ENCODE measurements at places on chromosomes 7 and 10.
A peak's percentile ranks its signal among the peaks of the same experiment; 100 is the strongest.

DNA sequence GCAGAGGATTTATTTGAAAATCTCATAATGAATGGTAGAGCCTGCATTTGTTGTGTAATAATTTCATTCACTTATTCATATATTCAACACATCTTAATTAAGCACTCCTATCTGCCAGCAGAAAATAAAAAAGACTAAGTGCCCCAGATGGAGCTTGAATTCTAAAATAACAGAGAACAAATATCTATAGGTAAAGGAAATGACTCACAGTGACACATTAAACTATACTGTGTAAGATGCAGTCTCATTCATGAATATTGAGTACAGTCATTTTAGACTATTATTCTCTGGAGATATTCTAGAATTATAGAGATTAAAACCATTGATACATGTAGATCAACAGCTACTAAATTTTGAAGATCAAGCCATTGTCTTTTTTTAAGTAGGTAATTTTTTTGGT is 72.1 kb downstream of the PTPRZ1 start:
- DNase-seq, result no peak

DNA sequence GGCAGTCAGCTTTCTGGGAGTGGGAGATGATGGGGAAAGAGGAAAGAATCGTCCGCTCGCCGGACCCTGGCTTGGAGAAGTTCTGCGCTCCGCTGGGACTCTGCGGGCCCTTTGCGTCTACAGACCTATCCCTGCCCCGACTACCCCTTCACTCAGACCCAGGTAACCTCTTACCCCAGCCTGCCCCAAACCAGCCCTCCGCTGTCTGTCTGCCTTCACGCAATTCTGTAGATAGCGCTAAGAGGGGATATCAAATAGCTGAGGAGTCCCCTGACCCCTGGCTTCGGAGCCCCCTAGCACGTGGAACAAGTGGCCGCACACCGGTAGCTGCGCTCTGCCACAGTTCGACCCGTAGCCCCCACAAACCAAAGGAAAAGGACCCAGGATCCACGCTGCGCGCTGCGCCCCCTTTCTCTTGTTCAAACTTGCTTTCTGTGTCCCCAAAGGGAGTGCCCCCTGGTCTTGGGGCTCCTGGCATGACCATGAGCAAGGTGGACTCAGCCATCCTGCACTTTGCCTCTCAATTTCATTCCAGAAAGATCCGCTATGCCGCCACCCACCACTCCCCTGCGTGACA is 7.0 kb downstream of the HOXA4 start:
- DNase-seq, result no peak

GRCh38 chr7:128264477-128264876 is 23.4 kb downstream of the LEP start:
- no peak for DNase-seq

DNA sequence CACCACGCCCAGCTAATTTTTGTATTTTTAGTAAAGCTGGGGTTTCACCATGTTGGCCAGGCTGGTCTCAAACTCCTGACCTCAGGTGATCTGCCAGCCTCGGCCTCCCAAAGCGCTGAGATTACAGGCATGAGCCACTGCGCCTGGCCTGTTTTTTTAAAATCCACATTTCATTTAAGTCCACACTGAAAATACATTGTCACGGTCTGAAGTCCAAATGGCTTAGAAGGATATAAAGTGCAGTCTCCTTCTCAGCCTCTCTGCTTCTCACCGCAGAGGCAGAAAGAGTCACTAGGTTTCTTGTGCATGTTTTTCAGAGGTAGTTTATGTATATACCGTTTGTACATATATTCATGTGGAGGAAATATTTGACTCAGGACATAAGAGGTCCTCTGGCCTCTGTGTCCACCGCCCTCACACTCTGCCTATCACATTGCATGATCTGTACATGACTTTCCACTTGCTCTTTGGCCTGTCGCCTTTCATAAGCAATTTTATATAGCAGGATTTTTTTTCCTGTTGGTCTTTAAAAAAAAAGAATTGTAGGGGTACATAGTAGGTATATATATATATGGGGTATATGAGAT is 42.9 kb downstream of the BLNK start:
- DNase-seq, result no peak

DNA sequence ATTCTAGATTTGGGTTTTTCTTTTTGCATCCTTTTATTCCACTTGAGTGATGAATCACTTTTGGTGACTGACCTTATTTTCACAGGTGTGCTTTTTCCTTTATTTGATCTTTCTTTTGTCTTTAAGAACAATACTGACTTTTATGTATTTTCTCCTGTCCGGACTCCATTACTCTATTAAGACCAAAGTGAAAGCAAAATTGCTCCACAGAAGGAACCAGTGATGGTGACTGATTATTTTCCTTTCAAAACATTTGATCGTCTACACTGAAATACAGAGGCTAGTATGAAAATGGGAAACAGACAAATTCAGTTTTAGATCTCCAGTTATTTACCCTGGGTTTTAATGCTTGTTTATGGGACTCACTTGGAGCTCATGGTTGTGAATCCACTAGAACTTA is 15.5 kb downstream of the EXOC4 start:
- DNase-seq, result no peak

DNA sequence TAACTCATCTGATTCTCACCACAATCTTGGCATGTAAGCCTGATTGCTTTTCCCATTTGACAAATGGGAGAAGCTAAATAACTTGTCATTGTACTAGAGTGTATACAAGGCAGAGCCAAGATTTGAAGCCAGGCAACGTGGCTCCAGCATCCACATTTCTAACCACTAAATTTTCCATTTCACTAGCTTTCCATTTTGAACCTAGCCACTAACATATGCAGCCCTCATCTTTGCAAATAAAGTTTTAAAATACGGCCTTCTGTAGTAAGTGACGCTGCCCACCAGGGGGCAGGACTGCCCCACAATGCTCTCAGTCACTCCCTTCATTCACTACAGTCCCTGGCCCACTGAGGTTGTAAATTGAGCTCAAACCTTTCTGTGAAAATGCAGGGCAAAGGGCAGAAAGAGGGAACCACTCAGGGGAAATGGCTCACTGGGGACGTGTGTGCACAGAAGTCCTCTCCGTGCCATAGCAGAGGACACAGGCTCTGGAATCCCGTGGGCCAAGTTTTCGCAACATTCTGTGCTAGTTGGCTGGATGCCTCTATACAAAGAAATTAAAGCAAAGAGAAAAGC is 315.7 kb downstream of the TNS3 start:
- peak; percentile 84 for DNase-seq

DNA sequence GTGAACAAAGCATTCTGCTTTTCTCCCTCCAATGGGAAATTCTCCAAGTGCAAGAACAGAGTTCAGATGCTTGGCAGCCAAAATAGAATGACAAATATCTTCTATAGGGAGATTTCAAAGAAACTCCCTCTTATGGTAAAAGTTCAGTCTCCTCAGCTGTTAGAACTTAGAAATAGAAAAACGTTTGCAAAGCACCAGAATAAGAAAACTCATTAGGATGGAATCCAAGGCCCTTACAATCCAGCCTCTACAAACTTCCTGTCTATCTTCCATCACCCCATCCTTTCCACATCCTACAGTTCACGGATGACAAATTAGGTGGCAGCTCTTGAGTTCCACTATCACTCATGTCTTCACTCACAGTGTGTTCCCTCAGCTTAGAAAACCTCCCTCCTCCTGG is 25.7 kb downstream of the FAM13C start:
- DNase-seq, result no peak

DNA sequence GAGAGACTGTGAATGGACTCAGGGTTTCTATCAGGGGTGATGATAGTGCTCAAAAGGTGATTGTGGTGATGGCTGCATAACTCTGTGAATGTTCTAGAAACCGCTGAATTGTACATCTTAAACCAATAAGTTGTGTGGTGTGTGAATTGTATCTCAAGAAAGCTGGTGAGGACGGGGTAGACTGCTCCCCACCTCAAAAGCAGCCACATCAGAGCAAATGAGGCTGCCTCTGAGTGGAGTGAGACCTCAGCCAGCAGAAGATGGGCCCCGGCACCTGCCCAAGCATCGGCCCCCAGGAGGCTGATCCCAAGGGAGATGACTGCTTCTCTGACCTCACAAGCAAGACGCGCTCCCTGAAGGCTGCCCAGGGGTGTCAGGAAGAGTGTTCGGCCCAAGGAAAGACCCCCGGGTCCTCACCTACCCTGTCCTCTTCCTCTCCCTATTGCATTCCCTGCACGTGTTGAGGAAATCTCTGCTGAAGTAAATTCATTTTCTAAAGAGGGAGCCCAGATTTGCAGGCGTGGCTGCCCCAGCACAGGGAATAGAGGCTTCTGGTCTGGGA is 279.3 kb upstream of the SHH start:
- no peak for DNase-seq

DNA sequence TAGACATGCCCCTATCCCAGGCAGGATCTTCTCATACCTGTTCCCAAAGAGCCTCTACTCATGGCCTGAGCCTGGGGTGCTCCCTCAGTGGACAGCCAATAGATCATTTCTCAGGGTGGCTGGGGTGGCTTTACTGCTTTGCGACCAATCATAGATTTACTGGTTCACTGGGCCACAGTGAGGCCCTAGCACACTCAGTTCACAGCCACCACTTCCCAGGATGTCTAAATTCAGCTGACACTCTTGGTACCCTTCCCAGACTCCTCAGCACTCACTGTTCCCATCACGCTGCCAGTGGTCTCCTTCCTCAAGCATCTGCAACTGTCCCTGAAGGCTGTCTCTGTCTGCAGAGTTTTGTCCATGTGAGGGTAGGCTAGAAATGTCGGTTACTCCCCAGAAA is 50.6 kb downstream of the ARHGAP22 start:
- DNase-seq, result no peak

DNA sequence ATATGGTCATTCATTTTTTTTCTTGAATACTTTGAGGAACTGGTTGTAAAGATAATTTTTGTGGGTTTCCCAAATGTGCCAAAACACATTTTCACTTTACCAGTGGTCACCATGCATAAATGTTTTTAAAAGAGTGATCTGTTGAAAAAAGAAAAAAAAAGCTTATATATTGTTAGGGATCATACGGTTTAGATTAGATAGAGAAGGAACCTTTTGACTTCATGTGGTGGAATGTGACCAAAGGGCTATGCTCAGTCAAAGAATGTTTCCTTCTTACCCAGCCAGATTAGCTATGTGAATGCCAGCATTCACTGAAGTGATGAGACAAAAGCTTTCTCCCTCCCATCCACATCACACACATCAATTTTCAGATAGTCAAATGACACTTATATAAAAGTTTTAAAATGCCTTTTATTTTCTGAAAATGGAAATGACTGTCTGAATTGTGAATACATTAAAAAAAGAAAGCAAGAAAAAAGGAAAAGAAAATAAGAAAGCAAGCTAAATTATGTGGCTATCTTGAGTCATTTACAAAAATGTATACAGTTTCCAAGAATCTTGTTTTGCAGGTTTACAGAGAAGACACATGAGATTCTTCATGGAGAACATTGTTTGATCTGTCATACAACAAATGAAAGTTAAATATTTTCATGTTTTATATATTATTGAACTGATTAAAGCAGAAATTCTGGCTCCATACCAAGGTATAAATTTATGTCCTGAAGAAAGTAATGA is 8.6 kb upstream of the CPED1 start:
- DNase-seq, result peak; percentile 72

DNA sequence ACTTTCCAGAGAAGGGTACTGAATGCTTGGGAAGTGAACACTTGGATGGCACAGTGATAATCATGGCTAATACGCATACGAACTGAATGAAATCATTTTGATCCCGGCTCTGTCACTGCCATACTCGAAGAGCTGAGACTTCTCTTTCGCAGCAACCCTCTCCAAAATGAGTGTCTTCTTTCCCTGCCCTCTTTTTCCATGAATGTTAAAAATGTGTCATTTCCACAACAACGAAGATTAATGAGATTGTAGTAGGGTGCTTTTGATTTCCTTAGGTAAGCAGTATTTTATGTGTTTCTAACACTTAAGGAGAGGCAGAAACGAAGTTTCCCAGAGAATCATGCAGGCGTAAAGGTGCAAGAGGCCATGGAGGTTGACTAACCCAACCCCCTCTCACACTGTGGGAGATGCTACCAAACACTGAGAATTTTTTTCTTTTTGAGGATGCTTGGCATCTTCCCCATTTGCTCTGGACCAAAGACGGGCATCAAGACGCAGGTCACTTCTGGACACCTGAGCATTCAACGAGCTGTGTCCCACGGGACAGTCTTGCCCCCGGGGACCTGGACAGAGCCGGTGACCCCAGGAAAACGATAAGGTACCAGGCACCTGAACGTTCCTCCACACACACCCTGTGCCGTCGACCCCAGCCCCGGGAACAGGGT is 823 bp downstream of the COPG2 start:
- DNase-seq, result peak; percentile 27

- no peak for DNase-seq
These were observed 12.9 kb downstream of the CPED1 start for GRCh38 chr7:121001234-121001906.

GRCh38 chr7:37947138-37947940 is 26.9 kb downstream of the EPDR1 start:
- DNase-seq, result no peak

DNA sequence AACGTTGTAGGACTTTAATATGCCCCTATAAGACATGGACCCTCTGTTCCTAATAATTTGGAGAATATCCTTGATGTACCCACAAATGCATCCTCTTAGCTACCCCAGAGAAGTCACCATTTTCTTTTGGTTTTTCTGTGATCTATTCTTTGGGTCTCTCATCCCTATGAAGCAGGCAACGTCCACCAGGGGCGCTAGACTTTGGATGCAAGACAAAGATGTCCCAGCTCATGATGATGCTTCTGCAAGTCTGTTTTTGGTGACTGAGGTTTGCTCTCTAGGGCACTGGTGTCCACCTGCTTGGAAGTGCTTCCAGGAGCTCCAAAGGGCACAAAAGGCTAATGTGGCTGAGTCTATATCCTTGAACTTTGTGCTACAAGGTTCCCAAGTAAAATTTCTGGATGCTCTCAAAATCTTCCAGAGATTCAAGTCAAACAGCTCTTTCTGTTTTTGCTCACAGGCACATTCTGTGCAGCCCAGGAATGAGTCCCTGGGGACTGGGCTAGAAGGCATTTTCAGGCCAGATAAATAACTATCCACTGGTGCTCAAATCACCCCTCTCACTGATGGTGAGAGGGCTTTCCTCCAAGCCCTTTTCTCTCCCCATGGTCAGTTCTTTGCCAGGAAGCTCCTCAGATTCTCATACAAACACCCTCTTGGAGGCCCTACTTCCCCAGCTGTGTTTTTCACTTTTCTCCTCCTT is 166.4 kb downstream of the C7orf25 start:
- peak; percentile 58 for DNase-seq

- DNase-seq, result no peak
These were observed 11.8 kb upstream of the TFAM start for GRCh38 chr10:58373442-58373827.

Measured in hematopoietic multipotent progenitor cell treated with erythropoietin and hydrocortisone succinate and interleukin-3 and kit ligand, for 4 days (in vitro differentiated cells).